Heart right ventricle (tissue), 16 donors: ENCODE measurements at places on chromosomes 3 and 15. TPM values are rescaled to one million over a fixed set of nuclear protein-coding genes. Genes with fewer than 3 reads are reported as not detected.
A peak's percentile ranks its signal among the peaks of the same experiment; 100 is the strongest.

RAD54L2 gene
- polyA plus RNA-seq, result 7.4 TPM

STX19 gene
- polyA plus RNA-seq, result 0.22 TPM

IQCB1 gene
- polyA plus RNA-seq, result 9.8 TPM

UCN2 gene
- polyA plus RNA-seq, result 0.06 TPM

IL5RA gene
- 0.15 TPM for polyA plus RNA-seq

KLHL40 gene
- polyA plus RNA-seq, result 8.3 TPM

DNA sequence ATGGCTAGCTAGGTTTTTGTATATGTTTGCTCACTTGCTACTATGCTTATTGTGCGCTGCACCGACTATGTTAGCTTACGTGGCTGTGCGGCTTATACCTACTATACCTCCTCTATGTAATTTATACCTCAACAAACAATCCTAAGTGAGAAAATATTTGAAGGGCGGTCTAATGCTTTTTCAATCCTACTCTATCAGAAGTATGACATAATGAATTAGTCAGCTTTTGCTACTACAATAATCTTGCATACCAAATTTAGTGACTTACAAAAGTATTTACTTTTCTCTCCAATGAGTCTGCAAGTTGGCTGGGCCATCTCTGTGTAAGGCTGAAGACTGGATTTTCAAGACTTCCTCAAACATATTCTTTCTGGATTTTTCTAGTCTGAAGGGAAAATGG, 391.2 kb upstream of the NECTIN3 start:
- no peak for DNase-seq

DNA sequence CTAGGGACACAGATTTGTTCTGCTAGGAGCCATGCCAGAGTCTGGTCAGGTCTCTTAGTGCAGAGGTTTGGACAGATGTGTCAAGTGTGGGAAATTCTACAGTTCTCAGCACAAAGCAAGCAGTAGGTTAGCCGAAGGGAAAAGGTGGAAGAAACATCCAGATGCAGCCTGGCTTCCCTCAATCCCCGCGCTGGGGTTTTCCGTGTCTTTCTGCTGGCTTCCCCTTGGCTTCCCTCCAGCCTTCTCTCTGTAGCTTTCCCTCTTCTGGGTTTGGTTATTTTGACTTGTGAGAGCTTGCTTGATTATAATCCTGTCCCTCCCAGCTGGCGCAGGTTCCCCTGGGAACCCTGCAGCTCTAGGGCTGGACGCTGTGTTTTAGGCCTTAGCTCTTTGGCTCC, 4.1 kb downstream of the TF start:
- no peak for DNase-seq

DNA sequence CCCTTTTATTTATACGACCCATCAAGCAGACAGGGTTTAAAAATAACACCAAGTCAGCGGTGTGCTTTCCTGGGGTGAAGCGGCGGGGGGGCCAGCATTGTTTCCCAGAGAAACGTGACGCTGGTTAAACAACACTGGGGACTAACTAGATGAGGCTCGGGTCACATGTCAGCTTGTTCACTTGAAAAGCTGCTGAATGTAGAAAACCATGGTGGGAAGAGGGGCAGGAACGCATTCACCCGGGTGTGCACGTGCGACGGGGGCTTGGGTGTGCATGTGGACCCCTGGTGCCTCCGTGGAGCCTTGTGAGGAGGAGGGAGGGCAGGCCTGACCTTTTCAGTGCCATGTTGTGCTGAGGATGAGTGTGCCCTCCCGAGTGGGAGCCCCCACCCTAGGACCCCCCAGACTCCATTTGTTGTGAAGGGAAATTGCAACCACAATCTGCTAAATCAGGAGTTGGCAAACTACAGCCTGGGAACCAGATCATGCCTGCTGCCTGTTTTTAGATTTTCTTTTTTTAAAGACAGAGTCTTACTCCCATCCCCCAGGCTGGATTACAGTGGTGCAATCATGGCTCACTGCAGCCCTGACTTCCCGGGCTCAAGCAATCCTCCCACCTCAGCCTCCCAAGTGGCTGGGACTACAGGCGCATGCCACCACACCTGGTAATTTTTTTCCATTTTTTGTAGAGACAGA, 70.4 kb upstream of the CMTM7 start:
- DNase-seq, result no peak

DNA sequence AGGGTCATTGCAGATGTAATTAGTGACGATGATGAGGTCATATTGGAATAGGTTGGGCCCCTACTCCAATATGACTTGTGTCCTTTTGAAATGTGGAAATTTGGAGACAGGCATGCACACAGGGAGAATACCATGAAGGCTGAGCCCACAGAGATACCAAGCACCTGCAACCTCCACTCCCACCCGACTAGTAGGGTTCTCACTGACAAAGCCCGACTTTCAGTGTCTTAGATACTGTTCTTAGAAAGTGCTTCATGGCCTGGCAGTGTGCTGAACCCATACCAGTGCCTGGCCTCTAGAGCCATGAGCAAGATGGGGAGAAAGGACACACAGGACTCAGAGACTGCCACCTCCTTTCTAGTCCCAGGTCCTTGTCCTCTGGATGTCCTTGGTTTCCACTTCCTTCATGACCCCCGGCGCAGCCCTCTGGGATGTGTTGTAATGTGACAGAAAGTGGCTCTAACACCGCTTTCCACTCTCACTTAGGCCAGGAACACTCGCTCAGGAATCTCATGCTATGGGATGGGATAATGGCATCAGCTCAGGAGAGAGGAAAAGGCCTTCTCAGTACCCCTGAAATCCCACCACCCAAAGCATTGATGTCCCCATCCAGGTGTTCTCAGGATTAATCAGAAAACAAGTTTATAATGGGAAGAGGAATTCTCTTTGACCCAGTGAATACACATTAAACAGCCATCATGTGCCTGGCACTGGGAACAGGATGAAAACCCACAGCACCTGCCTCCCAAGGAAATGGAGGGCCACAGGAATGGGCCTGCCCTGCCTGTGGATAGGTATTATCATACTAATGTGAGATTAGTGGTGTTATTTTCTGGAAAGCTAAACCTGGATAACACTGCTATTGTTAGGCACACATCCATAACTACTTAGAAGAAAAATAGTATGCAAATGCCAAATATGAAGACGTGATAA, 59.9 kb downstream of the RPL39L start:
- DNase-seq, result no peak

DNA sequence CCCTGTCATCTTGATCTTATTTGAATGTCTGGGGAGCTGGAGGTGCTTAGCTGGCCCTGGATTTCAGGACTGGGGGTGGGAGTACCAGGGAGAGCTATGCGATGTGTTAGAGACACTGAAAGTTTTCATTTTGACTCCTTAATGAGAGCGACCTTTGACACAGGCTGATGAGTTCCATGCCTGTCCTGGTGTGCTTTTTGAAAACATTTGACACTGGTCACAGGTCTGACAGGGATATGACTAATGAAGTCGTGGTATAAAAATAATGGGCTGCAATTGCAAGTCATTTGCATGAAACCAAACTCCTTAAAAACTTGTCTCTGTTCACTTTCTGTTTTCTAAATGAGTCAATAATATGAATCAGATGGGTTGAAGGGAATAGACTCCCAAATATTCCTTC, 81.9 kb downstream of the MECOM start:
- no peak for DNase-seq

DNA sequence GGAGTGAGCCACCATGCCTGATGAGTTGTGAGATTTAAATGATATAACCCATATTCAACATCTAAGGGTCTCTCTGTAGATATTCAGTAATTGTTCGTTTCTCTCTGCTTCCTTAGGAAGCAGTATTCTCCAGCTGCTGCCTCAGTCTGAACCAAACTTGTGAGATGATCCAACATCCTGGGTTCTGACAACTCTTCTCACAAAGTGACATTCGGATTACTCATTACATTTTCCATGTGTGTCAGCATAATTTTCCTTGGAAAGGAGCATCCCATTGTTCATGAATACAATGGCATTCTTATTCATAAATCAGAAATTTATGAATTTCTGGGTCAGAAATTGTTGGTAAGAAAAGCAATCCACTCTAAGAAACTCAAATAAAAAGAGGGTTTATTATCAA, 15.0 kb upstream of the SEC22A start:
- no peak for DNase-seq

GRCh38 chr3:146223401-146224373, 27.2 kb downstream of the PLSCR4 start:
- no peak for DNase-seq

DNA sequence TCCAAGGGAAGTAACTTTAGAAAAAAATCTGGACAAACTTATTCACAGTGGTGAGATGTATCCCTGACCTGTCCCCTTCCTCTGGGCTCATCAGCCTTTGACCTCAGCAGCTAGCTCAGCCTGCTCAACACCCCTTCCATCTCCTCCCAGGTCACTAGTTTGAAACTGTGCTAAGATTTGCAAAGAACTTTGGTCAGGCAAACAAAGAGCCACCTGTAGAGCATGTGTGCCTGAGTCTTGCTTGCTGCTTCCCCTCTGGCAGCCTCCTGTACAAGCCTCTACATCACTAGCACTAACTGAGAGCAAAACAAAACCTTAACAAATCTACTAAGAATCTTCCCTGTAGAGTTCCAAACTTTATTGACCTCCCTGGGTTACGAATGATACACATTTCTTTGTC, 43.9 kb downstream of the NR1I2 start:
- no peak for DNase-seq

GRCh38 chr3:165193366-165194254, 2.6 kb downstream of the SLITRK3 start:
- no peak for DNase-seq

- DNase-seq, result no peak
These were observed 14.6 kb downstream of the CAPN3 start for GRCh38 chr15:42373936-42374335.

DNA sequence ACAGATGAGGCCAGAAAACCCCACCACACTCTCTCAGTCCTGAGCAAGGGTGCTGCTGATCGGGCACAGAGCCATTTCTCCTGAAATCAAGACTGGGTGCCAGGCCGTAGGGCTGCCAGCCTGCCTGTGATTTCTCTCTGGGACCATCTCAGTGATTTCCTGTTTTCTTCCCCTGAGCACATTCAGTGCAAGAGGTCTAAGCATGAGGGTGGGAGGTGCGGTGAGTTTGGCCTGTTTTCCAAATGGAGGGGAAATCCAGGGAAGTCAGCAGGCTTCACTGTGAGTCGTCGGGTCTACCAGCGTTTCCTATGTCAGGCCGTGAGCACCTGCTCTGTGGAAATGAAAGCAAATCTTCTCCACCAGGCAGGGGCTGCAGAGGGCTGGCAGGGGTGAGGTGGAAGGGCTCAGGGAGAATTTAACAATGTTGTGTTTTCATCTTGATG, 82.3 kb downstream of the ST6GAL1 start:
- peak; percentile 27 for DNase-seq

DNA sequence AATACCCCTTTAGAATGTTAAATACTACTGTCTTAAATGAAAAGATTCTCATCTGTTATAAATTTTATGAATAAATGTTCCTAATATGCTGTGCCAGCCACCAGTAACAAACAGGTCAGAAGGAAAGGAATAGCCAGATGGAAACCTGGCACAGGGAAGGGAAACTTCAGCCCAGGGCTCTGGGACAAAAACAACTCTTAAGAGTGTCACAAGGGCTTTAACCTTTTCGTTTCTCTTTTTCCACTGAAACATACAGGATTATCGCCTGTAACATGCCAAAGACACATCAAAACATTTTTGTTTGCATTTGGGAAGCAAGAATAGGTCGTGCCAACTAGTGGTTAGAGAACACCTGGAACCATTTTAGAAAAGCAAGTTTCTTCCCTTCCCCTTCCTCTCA, 109.0 kb upstream of the NEDD4 start:
- no peak for DNase-seq

- DNase-seq, result peak; percentile 76
These were observed 135.7 kb upstream of the IL12A start for GRCh38 chr3:159852821-159853505.

DNA sequence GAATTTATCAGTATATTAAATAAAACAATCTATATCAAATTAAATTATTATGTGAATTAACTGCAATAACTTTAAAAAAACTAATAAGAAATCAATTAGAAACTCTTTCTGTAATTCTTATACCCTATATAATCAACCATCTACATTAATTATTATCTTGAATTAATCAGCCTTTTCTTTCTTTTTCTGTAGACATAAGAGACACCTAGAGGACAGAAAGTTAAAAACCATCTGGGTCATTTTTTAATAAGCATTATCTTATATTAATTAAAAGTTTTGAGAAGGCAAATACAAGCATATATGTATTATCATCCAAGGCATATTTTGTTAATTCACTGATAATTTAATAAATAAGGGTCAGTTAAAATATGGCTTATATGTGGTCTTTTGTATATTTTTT, 24.2 kb upstream of the SLC25A26 start:
- DNase-seq, result no peak

DNA sequence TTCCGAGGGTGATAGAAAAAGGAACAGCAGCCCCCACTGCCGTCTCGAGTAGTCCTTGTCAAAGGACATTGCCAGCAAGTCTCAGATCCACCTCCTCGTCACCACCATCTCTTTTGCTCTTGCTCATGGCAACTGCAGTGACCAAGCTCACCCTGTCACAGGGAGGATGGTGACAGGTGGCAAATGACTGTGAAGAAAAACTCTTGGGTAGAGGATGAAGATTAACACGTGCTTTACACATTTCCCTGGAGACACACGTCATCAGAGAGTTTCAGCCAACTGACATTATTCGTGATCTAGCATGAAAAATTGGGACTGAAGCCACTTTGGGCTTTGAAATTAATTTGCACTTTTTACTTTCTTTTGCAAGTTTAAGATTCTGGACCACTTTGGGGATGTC, 174.3 kb downstream of the EBLN2 start:
- no peak for DNase-seq

DNA sequence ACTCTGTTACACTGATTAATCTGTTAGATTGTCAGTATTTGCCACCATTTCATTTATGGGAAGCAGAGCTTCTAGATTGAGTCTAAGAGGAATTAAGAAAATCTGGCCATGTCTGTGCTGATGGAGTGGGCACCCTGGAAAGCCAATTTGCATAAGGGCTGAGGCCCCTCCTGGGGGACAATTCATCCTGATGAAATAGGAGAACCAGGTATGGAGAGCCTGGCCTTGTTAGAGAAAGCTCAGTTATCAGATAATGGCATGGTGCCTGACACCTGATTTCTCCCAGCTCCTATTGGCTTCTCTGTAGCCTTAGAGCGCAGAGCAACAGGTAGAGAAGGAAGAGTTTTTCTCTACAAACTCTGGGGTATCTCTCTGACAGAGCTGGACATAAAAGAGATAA, 114.2 kb downstream of the EBLN2 start:
- no peak for DNase-seq

DNA sequence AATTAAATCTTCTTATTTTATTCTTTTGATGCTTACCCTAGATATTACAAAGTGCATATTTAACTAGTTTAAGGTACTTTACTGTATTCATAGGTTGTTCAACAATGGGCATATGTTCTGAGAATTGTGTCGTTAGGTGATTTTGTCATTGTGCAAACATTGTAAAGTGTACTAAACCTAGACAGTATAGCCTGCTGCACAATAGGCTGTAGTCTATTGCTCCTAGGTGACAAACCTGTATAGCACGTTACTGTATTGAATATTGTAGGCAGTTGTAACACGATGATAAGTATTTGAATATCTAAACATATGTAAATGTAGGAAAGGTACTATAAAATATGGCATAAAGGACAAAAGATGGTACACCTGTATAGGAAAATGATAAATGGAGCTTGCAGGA, 100.7 kb downstream of the CACNA2D3 start:
- DNase-seq, result no peak

- no peak for DNase-seq
These were observed 138.4 kb downstream of the LEKR1 start for GRCh38 chr3:156964577-156964976.

GRCh38 chr3:12891985-12892839, 50.8 kb upstream of the RPL32 start:
- DNase-seq, result no peak
